ENCODE measurements at places on chromosomes 7 and 10.
A peak's percentile ranks its signal among the peaks of the same experiment; 100 is the strongest.

- no peak for DNase-seq
Observed at GRCh38 chr7:83643739-83644138, 5.2 kb downstream of the SEMA3E start.

DNA sequence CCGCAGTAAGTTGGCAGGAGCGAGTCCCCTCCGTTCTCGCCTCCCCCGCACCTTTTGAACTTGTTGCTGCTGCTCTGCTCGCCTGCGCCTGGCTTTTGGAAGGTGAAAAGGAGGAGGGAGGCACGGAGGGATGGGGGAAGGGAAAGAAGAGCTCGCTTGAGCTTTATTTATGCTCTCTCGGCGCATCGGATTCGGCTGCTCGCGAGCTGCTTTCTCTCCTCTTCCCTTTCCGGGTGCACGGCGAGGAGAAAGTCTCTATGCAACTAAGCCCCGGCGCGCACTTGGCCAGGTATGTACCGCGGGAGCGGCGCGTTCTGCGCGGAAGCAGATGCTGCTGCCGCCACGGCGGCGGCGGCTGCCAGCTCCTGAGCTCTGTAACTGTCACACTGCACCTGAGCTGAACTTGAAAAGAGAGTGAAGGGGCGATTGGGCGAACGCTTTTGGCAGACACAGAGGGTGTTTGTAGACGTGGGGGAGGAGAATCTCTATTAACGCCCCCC, 551 bp downstream of the KCND2 start:
- no peak for DNase-seq

DNA sequence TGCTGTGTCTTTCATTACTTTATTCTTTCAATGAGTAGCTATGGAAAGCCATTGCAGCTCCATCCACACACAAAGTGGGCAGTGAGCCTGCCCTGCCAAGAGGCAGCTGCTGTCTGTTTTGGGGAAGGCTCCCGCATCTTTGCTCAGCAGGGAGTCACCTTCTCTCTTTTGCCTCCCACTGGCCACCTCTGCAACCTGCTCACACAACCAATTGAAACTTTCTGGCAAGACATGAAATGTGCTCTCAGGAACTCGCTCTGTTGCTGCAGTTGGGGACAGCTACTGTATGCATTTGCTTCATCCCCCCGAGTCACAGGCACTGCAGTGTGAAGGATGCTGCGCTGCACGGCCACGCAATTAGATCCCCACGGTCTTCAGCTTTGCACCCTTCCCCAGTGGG, 244.8 kb upstream of the NFE2L3 start:
- DNase-seq = no peak

DNA sequence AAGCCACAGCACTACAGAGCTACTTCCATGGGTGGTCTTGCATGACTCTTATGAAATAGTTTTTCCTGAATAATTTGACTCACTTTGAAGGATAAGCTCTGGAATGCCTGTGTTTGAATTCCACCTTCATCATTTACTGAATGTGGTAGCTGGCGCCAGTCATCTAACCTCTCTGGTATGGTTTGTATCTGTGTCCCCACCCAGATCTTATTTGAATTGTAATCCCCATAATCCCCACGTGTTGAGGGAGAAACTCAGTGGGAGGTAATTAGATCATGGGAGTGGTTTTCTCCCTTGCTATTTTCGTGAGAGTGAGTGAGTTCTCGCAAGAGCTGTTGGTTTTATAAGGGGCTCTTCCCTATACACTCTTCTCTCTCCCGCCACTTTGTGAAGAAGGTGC, 11.2 kb upstream of the SLC13A1 start:
- DNase-seq = peak; percentile 76

- DNase-seq = no peak
Observed at GRCh38 chr7:158840604-158841003, 11.3 kb upstream of the ESYT2 start.

DNA sequence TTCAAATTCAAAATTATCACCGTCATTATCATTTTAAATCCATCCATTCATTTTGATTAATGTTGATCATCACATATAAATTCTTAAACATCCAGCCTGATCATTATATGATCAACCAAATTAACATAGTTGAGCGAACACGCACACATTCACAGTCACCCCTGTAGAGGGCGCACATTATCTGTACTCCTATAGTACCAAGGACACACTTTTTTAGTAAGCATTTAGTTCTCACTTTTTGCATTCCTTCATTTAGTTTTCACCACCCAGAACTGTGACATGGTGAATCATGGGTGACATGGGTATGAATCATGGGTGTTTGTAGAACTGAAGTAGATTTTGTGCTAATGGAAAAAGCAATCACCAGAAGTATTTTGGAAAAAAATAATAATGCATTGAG, 26.0 kb upstream of the ZNF735 start:
- DNase-seq = peak; percentile 39

All from SJCRH30 (cell line).